Mononuclear cell (primary cell): ENCODE measurements at places on chromosomes 13 and 19. TPM values are rescaled to one million over a fixed set of nuclear protein-coding genes. Genes with fewer than 3 reads are reported as not detected.

The PKN1 gene
- 118 TPM for total RNA-seq

The SBK2 gene
- total RNA-seq, result not detected

The BRSK1 gene
- 0.52 TPM for total RNA-seq

The SIGLEC12 gene
- not detected for total RNA-seq

The SETDB2 gene
- total RNA-seq, result 20.6 TPM

The ZNF784 gene
- 6.3 TPM for total RNA-seq
